ENCODE measurements at places on chromosomes 13 and 19. TPM values are rescaled to one million over a fixed set of nuclear protein-coding genes. Genes with fewer than 3 reads are reported as not detected.

- H3K4me1 ChIP-seq: peaks cover 13% of the 10 kb centered on the region
- H3K27me3 ChIP-seq: no peaks in the 10 kb centered on the region
- DNase-seq: no peak
- peaks cover 51% of the 10 kb centered on the region for H3K36me3 ChIP-seq
Observed at GRCh38 chr19:40756502-40757110, 5.6 kb downstream of the SNRPA start.

DNA sequence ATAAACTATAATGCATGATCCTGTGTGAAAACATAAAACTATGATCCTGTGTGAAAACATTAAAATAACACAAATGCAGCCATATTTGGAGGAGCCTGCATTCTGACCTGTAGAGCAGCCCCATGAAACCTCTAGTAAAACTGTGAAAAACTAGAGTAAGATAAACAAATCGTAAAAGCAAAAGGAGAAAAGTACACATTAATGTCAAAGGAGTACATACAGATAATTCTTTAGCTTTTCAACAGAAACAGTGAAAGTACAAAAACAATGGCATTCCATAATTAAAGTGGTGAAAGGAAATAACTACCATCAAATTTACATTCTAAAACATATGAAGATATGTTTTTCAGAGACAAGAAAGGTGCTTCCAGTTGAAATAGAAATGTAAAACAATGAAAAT, 1267.2 kb downstream of the SLITRK1 start:
- H3K4me3 ChIP-seq: no peak overlapping the region
- no peaks in the 10 kb centered on the region for H3K27me3 ChIP-seq
- no peaks in the 10 kb centered on the region for H3K4me1 ChIP-seq
- no peak overlapping the region for H3K27ac ChIP-seq

The COL4A2 gene
- 267 TPM for total RNA-seq

GRCh38 chr13:113109151-113110047, 3.8 kb downstream of the F7 start:
- no peak overlapping the region for H3K4me3 ChIP-seq
- H3K36me3 ChIP-seq: no peaks in the 10 kb centered on the region
- H3K27ac ChIP-seq: no peak overlapping the region
- H3K4me1 ChIP-seq: no peaks in the 10 kb centered on the region
- peak; percentile 66 for DNase-seq
- peaks cover 15% of the 10 kb centered on the region for H3K27me3 ChIP-seq

The TEAD2 gene
- 40.1 TPM for total RNA-seq

The SIGLEC14 gene
- total RNA-seq: not detected

DNA sequence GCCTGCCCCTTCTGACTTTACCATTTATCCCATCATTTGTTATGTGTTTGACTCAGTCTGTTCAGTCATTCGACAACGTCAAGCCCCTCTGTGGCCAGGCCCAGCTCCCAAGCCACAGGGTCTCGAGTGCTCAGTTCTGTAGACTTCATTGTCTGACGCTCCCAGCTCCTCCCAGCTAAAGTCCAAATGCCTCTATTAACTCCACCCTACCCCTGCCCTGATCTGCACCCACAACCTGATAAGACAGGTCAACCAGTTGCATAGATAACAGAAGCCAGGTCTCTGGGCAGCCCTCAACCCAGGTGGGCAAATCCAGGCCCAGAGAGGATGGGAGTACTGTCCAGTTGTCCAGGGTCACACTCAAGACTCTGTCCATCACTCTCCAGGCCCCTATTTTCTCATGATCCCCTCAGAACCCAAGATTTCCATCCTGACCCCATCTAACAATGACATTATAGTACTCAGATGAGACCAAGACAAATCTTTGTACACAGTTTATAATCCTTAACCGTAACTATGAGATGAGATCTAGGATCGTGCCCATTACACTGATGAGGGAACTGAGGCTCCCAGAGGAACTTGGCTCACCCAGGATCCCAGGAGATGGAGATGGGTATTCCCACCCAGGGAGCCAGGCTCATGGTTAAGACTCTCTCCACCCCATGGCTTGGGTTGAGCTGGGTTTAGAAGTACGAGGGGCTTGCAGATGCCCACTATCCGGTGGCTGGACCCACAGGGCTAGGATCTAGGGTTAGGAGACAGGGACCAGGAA, 1.1 kb downstream of the TM6SF2 start:
- H3K4me3 ChIP-seq: no peak overlapping the region
- H3K27me3 ChIP-seq: peaks cover 4% of the 10 kb centered on the region
- no peaks in the 10 kb centered on the region for H3K4me1 ChIP-seq
- DNase-seq: peak; percentile 56
- H3K36me3 ChIP-seq: no peaks in the 10 kb centered on the region

DNA sequence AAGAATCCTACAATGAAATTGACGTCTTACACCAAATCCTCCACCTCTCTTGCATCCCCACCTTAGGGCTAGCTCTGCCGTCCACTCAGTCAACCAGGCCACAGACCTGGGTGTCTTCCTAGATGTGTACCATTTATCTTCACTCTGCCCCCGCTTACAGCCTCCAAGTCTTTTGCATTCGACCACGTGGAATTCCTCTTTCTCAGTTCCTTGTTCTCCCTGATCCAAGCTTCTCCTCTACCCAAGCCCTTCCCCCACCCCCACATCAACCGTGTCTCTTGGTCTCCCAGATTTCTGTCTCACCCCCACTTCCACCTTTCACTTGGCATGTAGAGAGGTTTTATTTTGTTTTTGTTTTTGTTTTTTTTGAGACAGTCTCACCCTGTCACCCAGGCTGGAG, 1.2 kb upstream of the DMWD start:
- DNase-seq: peak; percentile 3
- peaks cover 16% of the 10 kb centered on the region for H3K36me3 ChIP-seq
- no peak overlapping the region for H3K27ac ChIP-seq
- no peak overlapping the region for H3K4me3 ChIP-seq
- no peaks in the 10 kb centered on the region for H3K27me3 ChIP-seq

DNA sequence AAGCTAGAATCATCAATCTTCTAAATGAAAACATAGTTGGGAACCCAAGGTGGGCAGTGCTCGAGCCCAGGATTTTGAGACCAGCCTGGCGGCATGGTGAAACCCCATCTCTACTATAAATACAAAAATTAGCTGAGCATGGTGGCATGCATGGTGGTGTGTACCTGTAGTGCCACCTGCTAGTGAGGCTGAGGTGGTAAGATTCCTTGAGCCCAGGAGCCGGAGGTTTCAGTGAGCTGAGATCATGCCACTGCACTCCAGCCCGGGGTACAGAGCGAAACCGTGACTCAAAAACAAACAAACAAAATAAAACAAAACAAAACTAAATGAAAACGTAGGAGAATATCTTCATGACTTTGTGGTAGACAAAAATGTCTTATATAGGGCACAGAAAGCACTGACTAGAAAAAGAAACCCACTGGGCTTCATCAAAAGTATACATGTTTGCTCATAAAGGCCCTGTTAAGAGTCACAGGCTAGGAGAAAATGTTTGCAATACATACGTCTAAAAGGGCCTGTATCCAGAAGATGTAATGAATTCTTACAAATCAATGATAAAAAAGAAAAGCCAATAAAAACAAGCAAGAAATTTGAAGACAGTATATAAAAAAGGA, 353.6 kb downstream of the FGF9 start:
- no peaks in the 10 kb centered on the region for H3K27me3 ChIP-seq
- no peak overlapping the region for H3K27ac ChIP-seq
- DNase-seq: no peak
- no peaks in the 10 kb centered on the region for H3K4me1 ChIP-seq
- no peaks in the 10 kb centered on the region for H3K36me3 ChIP-seq

DNA sequence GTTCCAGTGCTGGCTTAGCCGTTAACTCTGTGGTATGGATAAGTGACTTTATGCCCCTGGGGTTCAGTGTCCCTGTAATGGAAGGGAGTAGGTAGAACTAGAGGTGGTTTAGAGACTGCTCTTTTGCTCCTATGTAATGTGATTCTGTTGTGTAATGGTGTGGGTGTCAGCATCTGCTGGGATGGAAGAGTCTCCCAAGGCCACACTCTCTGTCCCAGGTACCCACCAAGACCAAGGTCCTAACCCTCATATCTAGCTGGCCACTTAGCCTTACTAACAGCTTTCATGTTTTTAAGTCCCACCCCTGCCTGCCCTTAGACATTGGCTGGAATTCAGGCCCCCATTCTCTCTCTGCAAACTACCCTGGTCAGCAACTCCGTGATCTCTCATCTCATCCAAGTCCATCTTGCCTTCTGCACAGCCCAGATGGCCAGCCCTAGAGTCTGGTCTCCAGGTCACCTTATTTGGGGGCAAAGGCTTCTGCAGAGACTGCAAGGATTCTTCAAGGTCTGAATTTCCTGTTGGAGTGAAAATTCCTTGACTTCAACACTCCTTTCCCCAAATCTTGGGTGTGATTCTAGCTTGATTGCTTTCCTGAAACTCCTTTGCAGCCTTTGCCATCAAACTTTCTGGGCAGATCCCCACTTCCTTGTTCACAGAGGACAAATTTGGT, 48.4 kb downstream of the SERP2 start:
- peaks cover 7% of the 10 kb centered on the region for H3K27me3 ChIP-seq
- no peak overlapping the region for H3K4me3 ChIP-seq
- DNase-seq: no peak
- peaks cover 2% of the 10 kb centered on the region for H3K4me1 ChIP-seq

The KLK4 gene
- 0.29 TPM for total RNA-seq

DNA sequence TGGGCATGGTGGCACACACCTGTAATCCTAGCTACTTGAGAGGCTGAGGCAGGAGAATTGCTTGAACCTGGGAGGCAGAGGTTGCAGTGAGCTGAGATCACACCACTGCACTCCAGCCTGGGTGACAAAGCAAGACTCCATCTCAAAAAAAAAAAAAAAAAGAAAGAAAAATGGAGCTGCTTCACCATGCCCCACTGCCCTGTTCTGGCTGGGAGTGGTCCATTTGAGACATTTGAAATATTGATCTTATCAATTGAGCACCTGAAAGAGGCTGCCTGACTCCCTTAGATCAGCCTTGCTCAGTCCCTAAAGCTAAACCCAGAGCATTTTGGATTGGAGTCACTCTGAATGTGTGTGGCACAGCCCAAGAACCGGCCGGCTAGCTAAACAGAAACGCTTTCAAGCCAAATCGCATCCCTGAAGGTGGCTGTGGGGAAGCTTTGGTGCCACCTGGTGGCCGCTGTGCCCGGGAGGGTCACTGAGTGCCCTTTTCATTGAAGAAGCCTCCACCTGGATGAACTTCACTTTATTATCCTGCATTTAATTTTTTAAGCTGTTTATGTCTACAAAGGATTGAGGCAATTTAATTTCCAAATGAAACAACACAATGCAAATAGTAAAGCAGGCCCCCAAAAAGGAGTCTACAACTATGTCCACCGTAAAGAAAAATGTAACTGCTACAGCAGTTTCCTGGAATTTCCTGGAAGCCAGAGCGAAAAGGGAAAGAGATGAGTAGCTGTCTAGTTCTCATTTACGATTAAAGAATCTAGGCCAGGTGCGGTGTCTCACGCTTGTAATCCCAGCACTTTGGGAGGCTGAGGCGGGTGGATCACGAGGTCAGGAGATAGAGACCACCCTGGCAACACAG, 53.1 kb upstream of the SERPINE3 start:
- H3K4me1 ChIP-seq: peaks cover 3% of the 10 kb centered on the region
- no peak overlapping the region for H3K27ac ChIP-seq
- no peaks in the 10 kb centered on the region for H3K36me3 ChIP-seq
- H3K4me3 ChIP-seq: no peak overlapping the region

Data from osteoblast (primary cell).